Right renal cortex interstitium (tissue), 3 donors: ENCODE measurements at places on chromosomes 3 and 15.

GRCh38 chr3:52910823-52911222, 13.5 kb upstream of the STIMATE start:
- DNase-seq: no peak

- DNase-seq: no peak
Observed at GRCh38 chr3:46097691-46098241, 70.5 kb upstream of the XCR1 start.

- no peak for DNase-seq
Observed at GRCh38 chr3:69079269-69080159, 651 bp downstream of the UBA3 start.

- no peak for DNase-seq
Observed at GRCh38 chr3:119555309-119555735, 4.1 kb downstream of the CD80 start.

GRCh38 chr15:57570340-57570739, 21.4 kb upstream of the MYZAP start:
- DNase-seq: no peak

- DNase-seq: no peak
Observed at GRCh38 chr3:54877730-54878129, 50.1 kb downstream of the LRTM1 start.

GRCh38 chr15:65611888-65612615, 1.1 kb upstream of the INTS14 start:
- DNase-seq: no peak

DNA sequence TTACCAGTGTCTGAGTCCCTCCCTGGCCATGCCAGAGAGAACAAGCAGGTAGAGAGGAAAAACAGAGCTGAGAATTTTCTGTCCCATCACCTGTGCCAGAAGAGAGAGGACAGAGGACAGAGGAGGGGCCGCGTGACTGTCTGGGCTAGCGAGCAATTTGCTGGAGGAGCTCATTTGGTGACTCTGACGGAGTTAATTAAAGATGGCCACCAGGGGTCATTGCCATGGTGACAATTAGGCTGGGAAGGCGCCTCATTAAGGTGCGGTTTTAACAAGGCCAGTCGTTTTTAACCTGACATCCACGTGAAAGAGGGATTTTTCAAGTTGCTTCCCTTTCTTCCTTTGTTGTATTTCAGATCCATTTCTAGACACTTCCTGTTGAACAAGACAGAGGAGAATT, 72.4 kb downstream of the RHCG start:
- DNase-seq: no peak

GRCh38 chr3:71330505-71330904, 253.0 kb downstream of the FOXP1 start:
- no peak for DNase-seq

DNA sequence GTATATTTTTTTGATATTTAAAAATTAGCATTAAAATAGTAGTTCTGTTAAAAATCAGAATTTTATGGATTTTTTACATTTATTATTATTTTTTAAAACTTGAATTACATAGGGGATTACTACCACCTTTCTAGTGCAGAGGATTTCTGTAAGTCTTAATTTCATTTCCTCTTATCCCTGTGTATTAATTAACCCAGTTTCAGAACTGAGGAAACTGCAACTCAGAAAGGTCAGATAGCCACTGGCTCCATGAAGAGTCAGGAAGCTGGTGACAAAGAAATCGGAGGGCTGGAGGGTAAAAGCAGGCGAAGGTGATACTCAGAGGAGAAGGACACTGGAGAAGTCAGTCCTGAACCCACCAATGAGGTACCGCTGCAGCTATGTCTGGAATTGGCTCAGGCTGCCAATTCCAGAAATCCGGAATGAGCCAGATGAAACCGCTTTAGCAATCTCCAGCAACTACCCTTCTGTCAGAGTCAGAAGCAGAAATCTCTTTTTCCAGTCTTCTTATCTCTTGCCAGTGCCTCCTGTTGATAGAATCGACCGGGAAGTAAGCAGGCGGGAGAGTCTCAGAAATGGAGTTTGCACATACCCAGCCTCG, 308.5 kb downstream of the SV2B start:
- DNase-seq: no peak

GRCh38 chr15:39788108-39788507, 5.5 kb upstream of the FSIP1 start:
- DNase-seq: no peak

- DNase-seq: no peak
Observed at GRCh38 chr3:62777130-62777529, 98.1 kb downstream of the CADPS start.

DNA sequence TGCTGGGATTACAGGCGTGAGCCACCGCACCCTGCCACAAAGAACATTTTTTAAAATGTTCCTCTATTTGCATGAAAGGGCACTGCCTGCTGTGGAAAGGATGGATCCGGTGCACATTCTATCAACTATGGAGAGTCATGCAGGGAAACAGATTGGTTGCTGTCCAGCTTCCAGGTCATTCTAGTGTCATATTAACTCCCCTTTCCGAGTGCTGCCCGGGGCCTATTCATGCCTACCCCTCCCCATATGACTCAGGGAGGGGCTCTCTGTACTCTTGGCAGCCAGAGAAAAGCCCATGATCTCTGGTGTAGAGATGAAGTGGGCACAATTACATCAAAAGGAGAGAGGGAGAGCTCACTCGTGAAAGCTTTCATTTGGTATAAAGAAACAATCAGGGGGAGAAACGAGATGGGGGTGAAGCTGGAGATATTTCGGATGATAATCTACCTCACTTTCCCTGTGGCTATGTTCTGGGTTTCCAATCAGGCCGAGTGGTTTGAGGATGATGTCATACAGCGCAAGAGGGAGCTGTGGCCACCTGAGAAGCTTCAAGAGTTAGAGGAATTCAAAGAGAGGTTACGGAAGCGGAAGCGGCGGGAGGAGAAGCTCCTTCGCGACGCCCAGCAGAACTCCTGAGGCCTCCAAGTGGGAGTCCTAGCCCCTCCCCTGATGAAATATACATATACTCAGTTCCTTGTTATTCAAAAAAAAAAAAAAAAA, 16.1 kb upstream of the AHSG start:
- DNase-seq: no peak

DNA sequence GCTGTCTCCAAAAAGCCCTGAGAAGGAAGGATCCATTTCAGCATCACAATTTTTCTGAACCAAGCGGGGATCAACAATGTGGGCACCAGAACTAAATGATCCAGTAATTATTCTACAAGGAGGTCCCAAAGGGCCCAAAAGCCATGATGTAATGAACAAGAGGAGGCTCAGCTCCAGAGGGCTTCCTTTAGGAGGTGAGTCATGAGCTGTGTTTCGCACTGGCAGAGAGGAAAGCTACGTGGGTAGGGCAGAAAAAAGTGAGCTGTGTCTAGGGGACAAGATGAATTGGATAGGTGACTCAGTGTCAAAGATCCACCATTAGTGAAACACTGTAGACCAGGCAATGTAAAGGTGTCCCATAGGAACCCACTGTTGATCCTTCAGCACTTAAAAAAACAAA, 113.4 kb downstream of the RORA start:
- no peak for DNase-seq

DNA sequence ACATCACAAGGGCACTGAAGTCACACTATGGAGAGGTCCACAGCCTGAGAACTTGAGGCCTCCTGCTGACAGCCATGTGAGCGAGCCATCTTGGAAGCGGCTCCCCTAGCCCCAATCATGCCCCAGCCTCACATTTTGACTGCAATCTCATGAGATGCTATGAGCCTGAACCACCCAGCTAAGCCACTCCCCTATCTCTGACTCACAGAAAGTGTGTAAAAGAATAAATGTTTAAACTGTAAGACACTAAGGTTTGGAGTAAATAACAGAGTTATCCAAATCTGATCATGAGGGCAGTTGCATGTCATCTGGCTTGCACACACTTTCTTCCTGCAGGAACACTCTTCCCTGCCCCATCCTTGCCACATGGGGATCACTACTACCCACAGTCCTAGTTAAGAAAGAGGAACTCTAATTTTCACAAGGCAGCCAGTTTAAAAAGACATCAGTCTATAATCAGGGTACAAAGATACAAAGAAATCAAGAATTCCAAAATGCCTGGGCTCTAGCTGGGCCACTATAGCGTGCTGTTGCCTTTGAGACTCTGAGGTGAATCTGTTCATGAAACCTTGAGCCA, 494.2 kb downstream of the FOXP1 start:
- no peak for DNase-seq

DNA sequence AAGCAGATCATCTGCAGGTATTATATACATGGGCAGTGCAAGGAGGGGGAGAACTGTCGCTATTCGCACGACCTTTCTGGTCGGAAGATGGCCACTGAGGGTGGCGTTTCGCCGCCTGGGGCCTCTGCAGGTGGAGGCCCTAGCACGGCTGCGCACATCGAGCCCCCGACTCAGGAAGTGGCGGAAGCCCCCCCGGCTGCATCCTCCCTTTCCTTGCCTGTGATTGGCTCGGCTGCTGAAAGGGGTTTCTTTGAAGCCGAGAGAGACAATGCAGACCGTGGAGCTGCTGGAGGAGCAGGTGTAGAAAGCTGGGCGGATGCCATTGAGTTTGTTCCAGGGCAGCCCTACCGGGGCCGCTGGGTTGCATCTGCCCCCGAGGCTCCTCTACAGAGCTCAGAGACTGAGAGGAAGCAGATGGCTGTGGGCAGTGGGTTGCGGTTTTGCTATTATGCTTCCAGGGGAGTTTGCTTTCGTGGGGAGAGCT, 639 bp downstream of the MKRN3 start:
- no peak for DNase-seq
